ENCODE measurements at places on chromosomes 13 and 19. TPM values are rescaled to one million over a fixed set of nuclear protein-coding genes. Genes with fewer than 3 reads are reported as not detected.

GRCh38 chr13:41150058-41150457, 17.5 kb upstream of the KBTBD6 start:
- H3K27me3 ChIP-seq: no peaks in the 10 kb centered on the region
- no peak for DNase-seq
- no peaks in the 10 kb centered on the region for H3K36me3 ChIP-seq
- H3K4me3 ChIP-seq: no peak overlapping the region
- H3K4me1 ChIP-seq: no peaks in the 10 kb centered on the region

- H3K4me1 ChIP-seq: peaks cover 22% of the 10 kb centered on the region
- no peaks in the 10 kb centered on the region for H3K27me3 ChIP-seq
- H3K4me3 ChIP-seq: peak overlapping the region; percentile 96
- H3K36me3 ChIP-seq: no peaks in the 10 kb centered on the region
- peak overlapping the region; percentile 97 for H3K27ac ChIP-seq
Measured at GRCh38 chr13:48531416-48532255, 1.2 kb downstream of the RCBTB2 start.

- H3K4me3 ChIP-seq: no peak overlapping the region
- no peak for DNase-seq
- H3K4me1 ChIP-seq: no peaks in the 10 kb centered on the region
- H3K36me3 ChIP-seq: no peaks in the 10 kb centered on the region
- no peak overlapping the region for H3K27ac ChIP-seq
Measured at GRCh38 chr13:51688937-51689662, 104.8 kb downstream of the WDFY2 start.

GRCh38 chr19:5682107-5682482, 1.3 kb downstream of the HSD11B1L start:
- H3K27me3 ChIP-seq: no peaks in the 10 kb centered on the region
- no peak overlapping the region for H3K4me3 ChIP-seq
- no peak for DNase-seq
- no peak overlapping the region for H3K27ac ChIP-seq
- H3K4me1 ChIP-seq: peaks cover 5% of the 10 kb centered on the region
- H3K36me3 ChIP-seq: peaks cover 3% of the 10 kb centered on the region

Gene GNA15
- 13.2 TPM for total RNA-seq

Data from T-cell (primary cell).